ENCODE measurements at places on chromosomes 12 and 14.
A peak's percentile ranks its signal among the peaks of the same experiment; 100 is the strongest.

DNA sequence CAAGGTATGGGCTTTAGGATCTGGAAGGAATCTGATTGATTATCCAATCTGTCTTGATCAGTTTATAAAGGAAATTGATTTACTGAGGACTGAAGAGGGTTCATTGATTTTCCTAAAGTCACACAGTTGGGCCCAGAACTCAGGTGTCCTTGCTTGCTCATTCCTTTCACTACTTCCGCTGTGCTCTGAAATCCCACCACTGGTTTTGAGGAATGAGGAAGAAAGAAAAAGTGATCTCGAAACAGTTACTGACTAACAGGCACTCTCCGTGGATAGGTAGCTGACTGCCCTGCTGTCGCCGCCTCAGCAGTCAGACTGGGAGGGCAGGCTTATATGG, at the start of gene FITM1:
Gene FITM1 (plus strand): TSS at position 280 of the 337 bp plus-strand sequence. CDS start 905 bp downstream, outside the sequence.
- no peak for DNase-seq
- no peaks in the 10 kb centered on the region for H3K36me3 ChIP-seq
- peaks cover 29% of the 10 kb centered on the region for H3K4me1 ChIP-seq
- H3K4me3 ChIP-seq: no peak within 1 kb of the TSS

DNA sequence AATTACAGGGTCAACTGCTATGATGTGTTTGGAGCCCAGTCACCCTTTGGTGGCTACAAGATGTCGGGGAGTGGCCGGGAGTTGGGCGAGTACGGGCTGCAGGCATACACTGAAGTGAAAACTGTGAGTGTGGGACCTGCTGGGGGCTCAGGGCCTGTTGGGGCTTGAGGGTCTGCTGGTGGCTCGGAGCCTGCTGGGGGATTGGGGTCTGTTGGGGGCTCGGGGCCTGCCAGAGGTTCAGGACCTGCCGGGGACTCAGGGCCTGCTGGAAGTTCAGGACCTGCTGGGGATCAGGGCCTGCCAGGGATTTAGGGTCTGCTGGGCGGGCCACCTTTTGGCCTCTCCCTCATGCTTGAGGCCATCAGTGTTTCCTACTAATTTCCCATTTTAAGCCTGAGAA, 37.1 kb downstream of the ALDH2 start:
- no peaks in the 10 kb centered on the region for H3K27me3 ChIP-seq
- H3K27ac ChIP-seq: no peak overlapping the region
- H3K36me3 ChIP-seq: no peaks in the 10 kb centered on the region
- peaks cover 5% of the 10 kb centered on the region for H3K4me1 ChIP-seq
- no peak overlapping the region for H3K4me3 ChIP-seq
- DNase-seq: no peak

GRCh38 chr12:107554941-107555340, 130.7 kb upstream of the PWP1 start:
- no peak overlapping the region for H3K27ac ChIP-seq
- H3K4me3 ChIP-seq: no peak overlapping the region
- H3K4me1 ChIP-seq: no peaks in the 10 kb centered on the region
- H3K27me3 ChIP-seq: no peaks in the 10 kb centered on the region
- no peak for DNase-seq

- H3K4me3 ChIP-seq: no peak overlapping the region
- no peak for DNase-seq
- H3K27ac ChIP-seq: no peak overlapping the region
Observed at GRCh38 chr12:93176165-93176564, 201.6 kb upstream of the NUDT4 start.

GRCh38 chr12:49970658-49971057, 2.1 kb upstream of the AQP6 start:
- no peak overlapping the region for H3K27ac ChIP-seq
- H3K36me3 ChIP-seq: no peaks in the 10 kb centered on the region
- H3K27me3 ChIP-seq: peaks cover 9% of the 10 kb centered on the region

GRCh38 chr12:24952389-24952788, 3.5 kb upstream of the BCAT1 start:
- H3K4me3 ChIP-seq: no peak overlapping the region
- H3K4me1 ChIP-seq: peaks cover 68% of the 10 kb centered on the region
- H3K27ac ChIP-seq: no peak overlapping the region
- peaks cover 44% of the 10 kb centered on the region for H3K27me3 ChIP-seq
- peaks cover 1% of the 10 kb centered on the region for H3K36me3 ChIP-seq
- no peak for DNase-seq

DNA sequence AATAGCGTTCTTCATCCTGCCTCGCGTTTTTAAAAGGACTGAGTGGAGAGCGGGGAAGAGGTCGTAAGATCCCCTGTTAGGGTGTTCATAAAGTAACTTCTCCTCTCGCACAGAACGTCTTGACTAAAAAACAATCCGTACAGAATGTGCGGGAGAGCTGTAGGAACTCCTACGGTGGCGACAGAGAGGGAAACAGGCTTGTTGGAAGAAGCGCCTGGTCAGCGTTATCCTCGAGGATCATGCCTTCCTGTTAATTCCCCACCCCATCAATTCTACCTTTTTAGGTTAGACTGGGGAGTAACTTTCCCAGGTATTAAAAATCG, 399 bp upstream of the WASHC4 start:
- no peak for DNase-seq
- H3K36me3 ChIP-seq: peaks cover 5% of the 10 kb centered on the region
- peak overlapping the region; percentile 96 for H3K27ac ChIP-seq
- peaks cover 41% of the 10 kb centered on the region for H3K4me1 ChIP-seq

DNA sequence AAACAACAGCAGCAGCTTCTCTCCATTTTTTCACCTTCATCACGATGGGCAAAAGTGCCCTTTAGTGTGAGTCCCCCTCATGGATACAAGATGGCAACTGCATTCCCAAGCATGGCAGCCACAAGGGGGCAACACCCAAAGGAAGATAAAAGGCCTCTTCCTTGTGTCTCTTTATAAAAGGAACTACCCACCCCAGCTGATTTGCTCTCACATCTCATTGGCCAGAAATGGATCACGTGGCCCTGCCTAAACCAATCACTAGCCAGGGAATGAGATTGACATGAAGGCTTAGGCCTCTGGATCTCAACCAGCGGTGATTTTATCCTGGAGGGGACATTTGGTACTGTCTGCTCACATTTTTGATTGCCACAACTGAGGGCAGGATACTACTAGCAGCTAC, 21.9 kb upstream of the IFT81 start:
- H3K4me3 ChIP-seq: no peak overlapping the region
- H3K27ac ChIP-seq: no peak overlapping the region
- DNase-seq: peak; percentile 30

DNA sequence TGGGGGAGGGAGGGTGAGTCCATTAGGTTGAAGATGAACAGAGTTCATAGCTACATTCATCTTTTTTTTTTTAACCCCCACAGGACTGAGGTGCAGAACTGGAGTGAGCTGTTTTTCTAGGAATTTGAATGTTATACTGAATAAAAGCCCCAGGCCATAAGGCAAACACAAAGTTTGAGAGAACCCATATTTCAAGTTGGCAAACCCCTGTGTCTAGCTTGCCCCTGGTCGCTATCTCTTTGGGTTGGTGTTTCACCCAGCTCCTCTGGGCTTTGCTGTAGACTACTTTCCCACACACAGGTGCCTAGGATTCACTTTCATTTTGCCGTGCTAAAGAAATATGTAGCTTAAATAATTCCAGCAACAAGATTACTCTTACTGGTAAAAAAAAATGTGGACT, 5.2 kb upstream of the LMO3 start:
- no peak overlapping the region for H3K27ac ChIP-seq
- H3K36me3 ChIP-seq: peaks cover 6% of the 10 kb centered on the region
- peaks cover 32% of the 10 kb centered on the region for H3K27me3 ChIP-seq
- no peaks in the 10 kb centered on the region for H3K4me1 ChIP-seq
- no peak overlapping the region for H3K4me3 ChIP-seq

GRCh38 chr14:22315336-22315735, 273.7 kb downstream of the DAD1 start:
- no peak overlapping the region for H3K4me3 ChIP-seq
- no peaks in the 10 kb centered on the region for H3K36me3 ChIP-seq
- H3K4me1 ChIP-seq: no peaks in the 10 kb centered on the region
- H3K27me3 ChIP-seq: no peaks in the 10 kb centered on the region

DNA sequence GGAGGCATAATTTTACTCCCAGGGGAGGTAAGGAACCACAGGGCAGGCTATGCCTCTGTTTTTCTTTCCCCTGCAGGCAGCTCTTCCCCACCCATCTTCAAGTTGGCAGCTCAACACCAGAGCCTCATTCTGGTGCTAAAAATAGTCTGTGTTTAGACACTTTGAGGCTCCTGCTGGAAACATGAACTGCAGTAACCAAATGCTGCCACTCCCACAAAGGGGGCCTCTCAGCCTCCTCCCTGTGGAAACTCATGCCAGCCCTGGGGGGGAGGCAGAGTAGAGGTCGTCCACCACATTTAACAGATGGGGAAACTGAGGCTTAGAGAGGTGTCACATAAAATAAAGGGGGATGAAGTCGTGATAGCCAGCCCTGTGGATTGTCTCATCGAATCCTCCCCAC, 61.4 kb downstream of the WSCD2 start:
- H3K4me3 ChIP-seq: no peak overlapping the region
- no peaks in the 10 kb centered on the region for H3K4me1 ChIP-seq
- peaks cover 14% of the 10 kb centered on the region for H3K27me3 ChIP-seq
- no peaks in the 10 kb centered on the region for H3K36me3 ChIP-seq

DNA sequence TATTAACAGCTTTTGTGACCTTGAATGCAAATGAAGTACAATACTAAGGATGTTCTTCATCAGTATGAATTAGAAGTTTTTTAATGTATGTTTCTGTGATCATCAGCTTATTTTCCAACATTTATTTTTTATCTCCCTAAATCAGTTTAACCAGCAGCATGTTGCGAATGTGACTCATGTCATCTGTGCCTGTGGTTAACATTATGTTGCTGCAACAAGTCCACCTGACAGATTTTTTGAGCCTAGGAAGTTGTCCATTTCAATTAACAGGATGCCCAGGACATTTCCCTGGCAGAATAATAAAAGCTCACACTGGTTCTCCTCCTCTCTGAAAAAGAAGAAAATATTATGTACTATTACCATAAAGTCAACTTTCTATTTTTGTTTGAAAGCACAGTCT, 155.5 kb downstream of the SYT1 start:
- no peak for DNase-seq
- H3K27me3 ChIP-seq: no peaks in the 10 kb centered on the region
- no peak overlapping the region for H3K27ac ChIP-seq
- H3K4me3 ChIP-seq: no peak overlapping the region
- H3K4me1 ChIP-seq: no peaks in the 10 kb centered on the region

DNA sequence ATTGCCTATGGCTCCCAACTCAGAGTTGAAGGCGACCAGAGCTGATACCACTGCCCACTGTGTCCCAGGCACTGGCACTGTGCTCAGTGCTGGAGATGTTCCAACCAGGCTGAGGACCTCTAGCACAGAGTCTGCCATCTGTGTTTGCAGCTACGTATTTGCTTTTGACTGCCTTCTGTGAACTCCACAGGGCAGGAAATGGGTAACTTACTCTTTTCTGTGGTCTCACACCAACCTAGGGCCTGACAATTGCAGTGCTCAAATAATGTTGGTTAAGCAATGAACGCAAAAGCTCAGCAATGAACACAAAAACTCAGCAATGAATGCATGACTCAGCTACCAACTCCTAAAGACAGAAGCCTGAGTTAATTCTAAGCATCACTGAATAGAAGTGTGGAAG, 202.8 kb downstream of the NUAK1 start:
- no peak overlapping the region for H3K4me3 ChIP-seq
- DNase-seq: no peak
- no peaks in the 10 kb centered on the region for H3K4me1 ChIP-seq
- H3K27ac ChIP-seq: no peak overlapping the region

GRCh38 chr14:68257969-68258368, 438.4 kb downstream of the RAD51B start:
- no peaks in the 10 kb centered on the region for H3K36me3 ChIP-seq
- H3K4me3 ChIP-seq: no peak overlapping the region
- no peak for DNase-seq

- no peak overlapping the region for H3K4me3 ChIP-seq
- peaks cover 7% of the 10 kb centered on the region for H3K27me3 ChIP-seq
- no peaks in the 10 kb centered on the region for H3K4me1 ChIP-seq
- no peak overlapping the region for H3K27ac ChIP-seq
Observed at GRCh38 chr12:31523306-31523705, 67.6 kb downstream of the DENND5B start.

DNA sequence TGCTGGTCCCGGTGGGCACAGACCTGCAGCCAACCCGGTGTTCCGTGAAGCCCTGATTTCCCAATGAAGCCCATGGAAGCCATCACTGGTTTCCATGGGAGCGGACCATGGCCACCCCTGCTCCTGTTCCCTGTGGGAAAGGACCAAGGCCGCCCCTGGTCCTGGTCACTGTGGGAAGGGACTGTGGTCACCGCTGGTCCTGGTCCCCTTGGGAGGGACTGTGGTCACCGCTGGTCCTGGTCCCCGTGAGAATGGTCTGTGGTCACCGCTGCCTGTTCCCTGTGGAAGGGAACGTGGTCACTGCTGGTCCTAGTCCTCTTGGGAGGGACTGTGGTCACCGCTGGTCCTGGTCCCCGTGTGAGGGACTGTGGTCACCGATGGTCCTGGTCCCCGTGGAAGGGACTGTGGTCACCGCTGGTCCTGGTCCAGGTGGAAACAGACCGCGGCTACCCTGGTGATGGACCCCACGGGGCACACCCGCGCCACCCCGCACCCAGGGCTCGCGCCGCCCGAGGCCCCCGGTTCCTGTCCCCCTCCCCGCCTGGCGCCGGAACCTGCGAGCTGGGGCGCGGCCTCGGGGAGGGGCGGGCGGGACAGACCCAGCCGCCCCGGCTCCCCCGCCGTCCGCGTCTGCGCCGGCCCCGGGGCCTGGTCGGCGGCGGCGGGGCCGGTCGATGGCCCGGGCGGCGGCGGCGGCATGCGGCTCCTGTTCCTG, at the start of gene GLT1D1:
Gene GLT1D1 (plus strand): TSS at position 594 of the 715 bp plus-strand sequence. CDS start 104 bp downstream, at position 698.
- no peak within 1 kb of the TSS for H3K27ac ChIP-seq
- H3K36me3 ChIP-seq: no peaks in the 10 kb centered on the region
- DNase-seq: no peak
- peaks cover 31% of the 10 kb centered on the region for H3K27me3 ChIP-seq
- no peaks in the 10 kb centered on the region for H3K4me1 ChIP-seq
- peak within 1 kb of the TSS; percentile 59 for H3K4me3 ChIP-seq

- no peaks in the 10 kb centered on the region for H3K27me3 ChIP-seq
- H3K4me1 ChIP-seq: no peaks in the 10 kb centered on the region
- no peak for DNase-seq
- H3K4me3 ChIP-seq: no peak overlapping the region
Observed at GRCh38 chr12:40376533-40377267, 151.9 kb downstream of the LRRK2 start.
